ENCODE measurements at places on chromosomes 1 and 21.

DNA sequence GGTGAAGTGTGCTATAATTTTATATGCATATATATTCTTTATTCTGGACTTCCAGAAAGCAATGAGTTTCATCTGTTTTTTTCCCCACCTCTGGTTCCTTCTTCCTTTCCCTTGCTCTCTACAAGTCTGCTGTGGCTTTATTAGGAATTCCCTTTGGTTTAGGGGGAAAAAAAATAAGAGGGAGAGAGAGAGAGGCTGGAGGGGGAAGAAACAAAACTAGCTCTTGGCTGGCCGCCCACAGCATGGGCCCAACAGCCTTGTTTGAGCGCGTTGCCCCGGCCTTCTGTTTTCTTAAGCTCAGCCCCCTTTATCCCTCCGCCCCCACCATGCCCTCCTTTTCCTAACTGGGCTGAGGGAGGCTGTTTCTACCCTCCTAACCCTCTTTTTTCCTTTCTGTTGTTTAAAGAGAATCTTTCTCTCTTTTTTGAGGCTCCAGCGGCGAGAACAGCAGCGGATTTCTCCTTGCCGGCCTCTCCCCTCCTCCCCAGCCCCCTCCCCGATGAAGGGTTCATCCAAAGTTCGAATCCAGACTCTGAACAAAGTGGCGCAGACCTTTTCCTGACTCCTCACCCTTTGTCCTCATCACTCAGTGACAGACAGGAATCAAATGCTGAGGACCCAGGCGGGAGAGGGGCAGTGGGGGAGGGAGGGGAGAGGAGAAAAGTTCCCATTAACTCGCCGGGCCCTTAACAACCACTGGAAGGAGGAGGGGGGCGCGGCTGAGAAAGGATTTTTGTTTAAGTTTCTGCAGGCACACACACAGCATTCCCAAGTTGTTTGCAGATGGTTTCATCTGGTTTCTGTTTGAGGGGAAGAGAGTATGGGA lies 29.7 kb downstream of the PBX1 start:
- H3K4me1 ChIP-seq, result no peaks in the 10 kb centered on the region
- no peak overlapping the region for H3K4me3 ChIP-seq
- no peaks in the 10 kb centered on the region for H3K27me3 ChIP-seq
- no peaks in the 10 kb centered on the region for H3K36me3 ChIP-seq
- no peak overlapping the region for H3K27ac ChIP-seq

DNA sequence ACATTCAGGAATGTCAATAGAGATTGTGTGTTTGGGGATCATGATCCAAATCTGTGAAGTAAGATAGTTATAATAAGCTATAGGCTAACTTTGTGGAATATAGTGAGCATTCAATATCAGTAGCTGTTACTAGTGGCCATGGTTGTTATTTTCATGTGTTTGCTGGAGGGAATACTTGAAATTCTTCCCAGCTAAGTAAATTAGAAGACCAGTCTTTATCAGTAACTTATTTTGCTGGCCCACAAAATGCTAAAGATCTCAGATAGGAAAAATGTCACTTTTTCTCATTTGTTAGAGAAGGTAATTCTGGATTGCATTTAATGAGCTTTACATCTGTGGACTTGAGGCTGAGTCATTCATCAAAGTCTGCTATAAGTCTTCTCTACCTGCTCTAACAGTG lies 156.1 kb upstream of the LRRC7 start:
- H3K36me3 ChIP-seq, result no peaks in the 10 kb centered on the region
- H3K27ac ChIP-seq, result no peak overlapping the region
- no peak overlapping the region for H3K4me3 ChIP-seq
- DNase-seq, result no peak
- no peaks in the 10 kb centered on the region for H3K27me3 ChIP-seq

GRCh38 chr1:114388432-114389003 lies 122.5 kb downstream of the TRIM33 start:
- no peak overlapping the region for H3K27ac ChIP-seq
- no peaks in the 10 kb centered on the region for H3K27me3 ChIP-seq
- H3K4me3 ChIP-seq, result no peak overlapping the region
- no peaks in the 10 kb centered on the region for H3K4me1 ChIP-seq
- no peaks in the 10 kb centered on the region for H3K36me3 ChIP-seq
- DNase-seq, result no peak

DNA sequence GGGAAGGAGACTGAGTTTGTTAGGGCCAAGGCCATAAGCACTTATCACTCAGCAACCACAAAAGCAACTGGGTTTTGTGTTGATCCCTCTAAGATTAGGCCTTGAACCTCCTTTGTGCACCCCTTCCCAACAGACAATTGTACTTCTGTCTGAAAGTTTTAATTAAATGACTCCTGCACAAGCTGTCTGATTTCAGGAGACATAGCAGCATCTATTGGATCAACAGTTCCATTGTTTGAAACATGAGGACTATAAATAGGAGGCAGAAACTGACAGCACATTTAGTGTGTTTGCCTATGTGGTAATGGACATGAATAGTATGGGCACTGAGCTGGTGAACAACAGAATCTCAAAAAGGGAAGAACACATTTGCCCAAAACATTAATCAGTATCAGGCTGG lies 167.3 kb upstream of the KCNJ6 start:
- no peaks in the 10 kb centered on the region for H3K4me1 ChIP-seq
- no peak for DNase-seq
- H3K27ac ChIP-seq, result no peak overlapping the region
- no peaks in the 10 kb centered on the region for H3K27me3 ChIP-seq
- H3K36me3 ChIP-seq, result no peaks in the 10 kb centered on the region

DNA sequence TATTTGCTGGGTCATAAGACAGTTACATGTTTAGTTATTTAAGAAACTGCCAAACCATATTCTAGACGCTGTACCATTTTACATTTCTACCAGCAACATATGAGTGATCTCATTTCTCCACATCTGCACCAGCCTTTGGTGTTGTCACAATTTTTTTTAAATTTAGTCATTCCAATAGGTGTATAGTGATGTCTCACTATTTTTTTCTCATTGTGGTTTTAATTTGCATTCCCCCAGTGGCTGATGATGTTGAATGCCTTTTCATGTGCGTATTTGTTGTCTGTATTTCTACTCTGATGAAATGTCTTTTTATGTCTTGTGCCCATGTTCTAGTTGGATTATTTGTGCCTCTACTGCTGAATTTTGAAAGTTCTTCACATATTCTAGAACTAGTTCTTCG lies 38.4 kb downstream of the NFASC start:
- peaks cover 3% of the 10 kb centered on the region for H3K27me3 ChIP-seq
- H3K27ac ChIP-seq, result no peak overlapping the region
